SIG-M5 (cell line): ENCODE measurements at places on chromosomes 6 and 20.

DNA sequence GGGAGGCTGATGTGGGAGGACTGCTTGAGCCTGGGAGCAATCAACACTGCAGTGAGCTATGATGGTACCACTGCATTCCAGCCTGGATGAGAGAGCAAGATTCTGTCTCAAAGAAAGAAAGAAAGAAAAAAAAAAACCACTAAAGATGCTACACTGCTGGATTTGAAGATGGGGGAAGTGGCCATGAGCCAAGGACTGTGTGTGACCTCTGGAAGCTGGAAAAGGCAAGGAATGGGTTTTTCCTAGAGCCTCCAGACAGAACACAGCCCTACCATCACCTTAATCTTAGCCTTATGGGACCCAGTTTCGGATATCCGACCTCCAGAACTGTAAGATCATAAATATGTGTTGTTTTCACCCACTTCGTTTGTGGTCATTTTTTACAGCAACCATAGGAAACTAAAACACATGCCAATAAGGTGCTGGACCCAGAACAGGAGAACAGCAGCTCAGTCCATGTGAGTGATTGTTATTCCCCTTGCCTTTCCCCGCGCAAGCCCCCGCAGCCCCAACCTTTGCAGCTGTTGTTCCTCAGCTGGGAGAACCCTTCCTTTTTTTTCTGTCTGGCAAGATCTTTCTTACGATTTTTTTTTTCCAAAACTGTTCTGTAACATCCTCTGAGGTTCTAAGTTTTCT lies 11.1 kb upstream of the VAPB start:
- DNase-seq = no peak

GRCh38 chr20:52096117-52096516 lies 95.5 kb downstream of the ZFP64 start:
- DNase-seq = no peak

DNA sequence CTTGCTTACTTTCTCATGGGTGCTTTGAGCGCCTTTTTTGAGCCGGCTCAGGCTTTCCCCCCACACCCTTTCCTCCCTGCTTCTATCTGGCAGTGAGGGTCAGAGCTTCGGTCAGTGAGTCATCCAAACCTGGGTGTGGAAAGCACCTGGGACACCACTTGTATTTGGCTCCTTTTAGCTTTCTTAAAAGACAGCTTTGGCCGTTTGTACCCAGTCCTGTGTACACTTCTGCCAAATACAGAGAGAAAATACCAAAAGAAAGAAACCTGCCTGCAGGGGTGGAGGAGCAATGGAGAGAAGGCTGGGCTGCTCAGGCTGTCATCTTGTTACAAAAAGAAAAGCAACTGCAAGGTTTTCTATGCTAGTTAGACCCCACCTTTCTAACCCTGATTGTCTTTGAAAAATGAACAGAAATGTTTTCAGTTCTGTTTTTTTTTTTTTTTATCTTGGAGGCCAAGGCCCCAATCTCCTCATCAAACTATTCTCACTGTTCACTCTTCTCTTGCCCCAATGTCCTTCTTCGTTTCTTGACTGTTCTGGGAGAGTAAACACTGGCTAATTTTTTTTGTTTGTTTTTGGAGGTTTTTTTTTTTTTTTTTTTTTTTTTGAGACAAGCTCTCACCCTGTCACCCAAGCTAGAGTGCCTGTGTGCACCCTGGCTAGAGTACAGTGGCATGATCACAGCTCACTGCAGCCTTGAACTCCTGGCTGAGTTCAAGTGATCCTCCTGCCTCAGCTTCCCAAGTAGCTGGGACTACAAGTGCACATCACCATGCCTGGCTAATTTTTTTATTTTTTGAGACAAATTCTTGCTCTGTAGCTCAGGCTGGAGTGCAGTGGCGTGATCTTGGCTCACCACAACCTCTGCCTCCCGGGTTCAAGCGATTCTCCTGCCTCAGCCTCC lies 76.4 kb downstream of the SSR1 start:
- DNase-seq = no peak

- DNase-seq = no peak
Measured at GRCh38 chr6:111717621-111718020, 111.9 kb upstream of the TRAF3IP2 start.

- DNase-seq = no peak
Measured at GRCh38 chr6:28124350-28124970, at the start of gene ZSCAN16. ZSCAN16 (plus strand) TSS chr6:28124609; CDS start chr6:28125444, 835 bp downstream.

DNA sequence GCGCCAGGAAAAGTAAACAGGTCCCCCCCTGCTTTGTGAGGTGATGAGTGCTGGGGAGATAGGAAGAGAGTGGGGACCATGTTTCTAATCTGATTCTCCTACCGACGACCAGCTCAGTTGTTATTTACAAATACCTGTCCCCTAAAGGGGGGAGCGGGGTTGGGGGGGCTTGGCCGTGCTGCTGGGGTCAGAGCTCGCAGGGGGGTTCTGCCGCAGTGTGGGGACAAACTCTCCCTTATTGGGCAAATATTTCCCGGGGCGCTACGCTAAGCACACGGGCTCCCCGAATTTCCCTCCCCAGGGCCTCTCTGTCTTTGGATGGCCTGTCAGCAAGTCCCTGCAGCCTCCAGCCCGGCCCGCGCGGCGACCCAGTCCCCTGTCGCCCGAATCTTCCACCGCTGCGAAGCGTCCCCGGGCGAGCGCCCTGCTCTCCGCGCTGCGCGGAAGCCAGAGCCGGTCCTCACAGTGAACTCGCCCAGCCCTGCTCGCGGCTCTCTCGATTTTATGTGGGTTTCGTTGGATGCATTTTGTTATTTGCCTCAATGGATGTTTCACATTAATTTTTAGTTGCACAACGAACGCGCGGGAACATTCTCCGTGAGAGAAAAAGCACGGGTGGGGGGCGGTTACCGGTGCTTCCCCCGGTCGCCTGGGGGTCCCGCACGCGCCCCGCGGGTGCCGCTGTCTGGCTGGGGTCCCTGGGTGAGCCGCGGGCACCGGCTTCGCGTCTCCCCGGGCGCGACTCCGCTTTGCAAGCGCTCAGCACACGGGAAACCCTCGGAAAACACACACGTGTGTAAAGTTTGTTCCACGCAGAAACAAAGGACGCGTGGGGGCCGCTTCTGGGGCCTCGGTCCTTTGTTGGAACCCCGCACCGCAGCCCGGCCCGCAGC lies 1.5 kb upstream of the STX16 start:
- DNase-seq = no peak

DNA sequence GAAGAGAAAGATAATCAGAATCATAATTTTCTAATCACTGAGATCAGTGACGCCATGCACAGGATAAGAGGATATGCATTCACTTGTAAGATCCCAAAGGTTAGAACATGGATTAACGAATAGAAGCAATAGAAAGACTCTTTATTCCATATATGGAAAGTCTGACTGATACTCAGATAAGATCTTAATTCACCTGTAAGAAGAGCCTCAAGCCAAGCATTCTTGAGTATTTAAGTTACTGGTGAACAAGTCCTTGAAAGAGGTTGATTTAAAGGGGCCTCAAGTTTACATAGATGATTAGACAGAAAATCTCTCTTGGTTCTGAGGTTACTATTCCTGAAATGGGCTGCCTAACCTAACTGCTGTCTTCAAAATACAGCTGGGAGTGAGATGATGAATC lies 53.8 kb upstream of the MTRF1L start:
- DNase-seq = no peak

DNA sequence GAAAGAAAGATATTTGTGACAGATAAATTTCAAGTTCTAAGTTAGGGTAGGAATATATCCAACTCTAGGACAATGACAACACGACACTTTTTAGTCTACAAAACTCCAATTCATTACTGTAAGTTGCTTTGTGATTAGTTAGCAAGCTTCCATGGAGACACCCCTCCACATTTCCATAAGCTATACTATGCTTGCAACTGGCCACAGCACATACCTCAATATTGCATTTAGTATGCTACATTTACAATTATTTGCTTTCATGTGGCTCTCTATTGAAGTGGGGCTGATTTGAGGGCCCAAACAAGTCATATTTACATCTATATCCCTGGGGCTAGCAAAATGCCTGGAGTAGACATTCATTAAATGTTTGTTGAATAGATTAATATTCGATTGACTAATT lies 129.3 kb downstream of the HACE1 start:
- no peak for DNase-seq

- no peak for DNase-seq
Measured at GRCh38 chr6:111602481-111603011, 3.1 kb downstream of the TRAF3IP2 start.

DNA sequence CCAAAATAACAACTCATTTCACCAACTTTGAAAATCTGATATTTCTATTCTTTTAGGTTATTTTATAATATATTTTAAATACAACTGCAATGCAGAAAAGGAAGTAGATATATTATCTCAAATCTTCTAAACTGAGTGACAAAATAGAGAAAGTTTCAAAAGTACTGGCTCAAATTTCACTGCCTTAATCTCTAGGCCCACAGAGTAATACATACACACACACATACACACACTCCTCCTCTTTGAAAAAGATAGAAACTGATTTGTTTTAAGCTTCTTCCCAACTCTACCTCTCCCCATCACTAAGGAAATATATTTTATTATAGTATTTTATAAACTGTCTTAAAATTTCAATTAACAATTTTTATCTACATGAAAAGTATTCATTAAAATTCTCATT lies 36.2 kb downstream of the ARHGAP18 start:
- no peak for DNase-seq

DNA sequence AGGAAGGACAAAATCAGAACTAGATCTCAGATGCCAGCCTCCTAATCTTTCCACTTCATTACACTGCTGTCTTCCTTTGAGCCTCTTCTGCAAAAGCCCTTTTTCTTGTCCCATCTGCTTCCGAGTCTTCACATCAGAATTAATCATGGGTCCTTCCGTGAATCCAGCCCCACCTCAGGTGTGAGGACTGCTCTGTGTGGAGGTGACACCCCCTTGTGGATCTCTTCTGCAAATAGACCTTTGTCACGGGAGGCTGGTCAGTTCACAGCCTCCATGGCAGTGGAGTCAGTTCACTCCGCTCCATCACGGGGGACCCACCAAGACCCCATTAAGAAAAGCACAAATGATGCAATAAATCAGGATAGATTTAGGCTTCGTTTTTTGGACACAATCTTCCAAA lies 171.1 kb downstream of the ADAT2 start:
- no peak for DNase-seq

DNA sequence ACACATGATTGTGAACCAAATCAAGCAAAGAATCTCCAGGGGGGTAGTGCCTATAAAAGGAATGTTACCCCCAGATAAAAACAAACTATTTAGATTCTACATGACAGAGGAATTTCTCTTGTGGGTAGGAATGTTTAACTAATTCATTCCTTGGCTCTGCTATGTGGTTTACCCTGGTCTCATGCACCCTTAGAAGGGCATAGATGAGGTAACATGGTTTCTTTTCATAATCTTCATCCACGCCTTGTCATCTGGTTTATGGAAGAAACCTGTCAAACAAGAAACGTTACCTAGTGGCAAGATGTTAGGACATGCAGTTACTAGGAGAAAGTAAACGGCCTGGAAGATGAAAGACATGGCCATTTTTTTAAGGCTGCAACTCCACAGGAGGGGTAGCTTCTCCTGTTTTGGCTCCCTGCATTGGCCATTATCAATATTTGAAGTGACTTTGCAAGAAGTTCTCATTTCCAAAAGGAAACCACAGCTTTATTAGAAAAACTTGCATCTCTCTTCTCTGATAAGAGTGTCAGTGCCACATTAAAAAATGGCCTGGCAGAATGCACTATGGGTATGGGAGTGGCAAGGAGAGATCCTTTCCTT lies 45.5 kb downstream of the STX11 start:
- DNase-seq = no peak

DNA sequence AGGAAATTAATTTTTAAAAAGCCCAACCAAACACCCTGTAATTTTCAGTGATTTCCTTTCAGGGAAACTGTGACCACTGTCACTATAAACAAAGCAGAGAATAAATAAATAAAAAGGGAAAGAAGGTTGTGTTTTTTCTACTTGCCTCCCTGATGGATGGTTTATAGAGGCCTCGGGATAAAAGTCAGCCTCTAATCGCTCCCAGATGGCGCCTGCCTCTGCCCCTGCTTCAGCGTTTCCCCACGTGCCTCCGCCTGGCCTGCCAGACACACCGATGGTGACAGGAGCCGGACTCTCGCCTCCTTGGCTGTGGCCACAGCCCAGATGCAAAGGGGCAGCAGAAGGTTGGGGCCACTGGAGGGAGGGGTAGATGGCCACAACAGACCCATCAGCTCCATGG lies 327.7 kb downstream of the CDC5L start:
- no peak for DNase-seq

DNA sequence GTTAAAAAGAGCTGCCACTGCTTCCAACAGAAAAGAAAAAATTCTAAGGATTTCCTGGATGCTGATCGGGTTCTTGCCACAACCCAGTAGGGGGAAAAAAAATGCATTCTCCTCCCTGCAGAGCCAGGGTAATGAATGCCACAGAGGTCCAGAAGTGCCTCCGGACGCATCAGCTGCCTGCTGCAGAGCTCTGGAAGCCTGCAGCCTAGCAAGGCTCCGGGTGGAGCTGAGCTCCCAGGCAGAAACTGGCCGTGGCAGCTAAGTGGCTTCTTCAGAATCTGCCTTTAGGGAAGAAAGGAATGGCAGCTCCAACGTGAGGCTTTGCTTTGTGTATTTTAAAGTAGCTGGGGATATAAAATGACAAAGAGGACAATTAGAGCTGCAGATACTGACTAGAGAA lies 155.0 kb downstream of the CFAP61 start:
- no peak for DNase-seq

GRCh38 chr6:166325383-166326042 lies 16.8 kb downstream of the SFT2D1 start:
- no peak for DNase-seq

- DNase-seq = no peak
Measured at GRCh38 chr6:90098001-90098531, 198.6 kb downstream of the BACH2 start.

- no peak for DNase-seq
Measured at GRCh38 chr6:3227363-3228045, at the start of gene TUBB2B. TUBB2B (minus strand) TSS chr6:3227653; CDS start chr6:3227543, 110 bp downstream.

DNA sequence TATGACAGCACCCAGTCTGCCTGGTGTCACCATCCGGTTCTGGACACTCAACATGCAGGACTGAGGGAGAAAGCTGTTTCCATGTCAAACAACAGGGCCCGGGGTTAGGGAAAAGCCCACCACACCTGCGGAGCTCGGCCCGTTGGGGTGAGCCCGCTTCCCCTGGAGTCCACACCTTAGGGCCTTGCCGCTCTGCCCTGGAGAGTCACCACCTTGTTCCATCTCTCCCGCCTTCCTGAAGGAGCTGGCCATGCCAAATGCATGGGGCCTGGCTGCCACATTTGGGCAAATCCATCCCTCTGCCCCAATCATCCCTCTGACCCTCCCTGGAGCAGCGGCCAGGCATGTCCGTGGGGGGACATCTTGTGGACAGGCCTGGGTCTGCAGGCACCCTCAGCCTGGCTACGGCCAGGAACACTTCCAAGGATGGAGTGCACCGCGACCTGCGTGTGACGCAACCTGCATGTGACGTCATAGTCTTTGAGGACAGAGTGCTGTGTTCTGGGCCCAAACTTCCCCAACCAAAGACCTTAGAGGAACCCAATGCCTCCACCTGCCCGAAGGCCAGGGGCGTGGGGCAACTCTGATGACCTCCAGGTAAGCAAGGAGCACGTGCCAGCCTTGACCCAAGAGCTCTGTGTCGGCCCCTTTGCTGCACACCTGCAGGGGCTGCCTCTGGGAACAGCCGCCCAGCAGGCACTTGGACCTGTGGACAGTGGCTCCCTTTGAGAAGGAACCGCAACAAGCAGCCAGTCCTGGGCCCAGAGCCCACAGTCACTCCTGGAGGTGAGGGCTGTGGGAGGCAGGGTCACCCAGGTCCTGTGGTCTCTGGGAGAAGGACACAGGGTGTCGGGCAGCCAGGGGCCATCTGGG lies 1.7 kb downstream of the CABLES2 start:
- no peak for DNase-seq

- DNase-seq = no peak
Measured at GRCh38 chr6:117280922-117281321, 15.6 kb downstream of the VGLL2 start.
